Pancreas (tissue), 10 donors: ENCODE measurements at places on chromosomes 4 and X.

DNA sequence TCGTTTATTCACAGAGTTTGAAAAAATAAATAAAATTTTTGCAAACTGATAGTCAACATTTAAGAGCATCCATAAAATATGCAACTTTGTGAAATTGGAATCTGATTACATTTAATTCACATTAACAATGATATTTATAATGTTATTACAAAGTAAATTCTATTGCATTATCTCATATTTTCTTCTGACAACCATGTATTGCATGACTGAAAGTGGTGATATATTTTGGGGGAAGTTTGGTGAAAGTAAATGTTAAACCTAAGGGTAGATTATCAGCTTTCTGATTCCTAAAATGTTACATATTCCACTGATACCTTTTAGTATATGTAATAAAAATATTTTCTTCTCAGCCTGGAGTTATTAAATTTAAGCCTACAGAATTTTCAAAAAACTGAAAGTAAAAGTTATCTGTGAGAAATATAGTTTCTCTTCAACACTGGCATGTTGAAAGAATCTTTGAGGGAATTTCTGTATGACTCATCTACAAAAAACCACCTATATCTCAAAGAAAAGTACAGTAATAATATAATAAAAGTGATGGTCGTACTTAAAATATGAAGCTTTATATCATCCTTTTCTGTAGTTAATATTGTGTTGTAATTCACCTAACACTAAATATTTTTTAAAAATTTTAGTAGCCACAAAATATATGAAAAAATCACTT is 1179.6 kb upstream of the PCDH7 start:
- H3K27ac ChIP-seq: no peak overlapping the region
- H3K27me3 ChIP-seq: no peaks in the 10 kb centered on the region
- DNase-seq: no peak
- H3K36me3 ChIP-seq: no peaks in the 10 kb centered on the region

GRCh38 chr4:84215217-84215616 is 283.9 kb downstream of the NKX6-1 start:
- no peak overlapping the region for H3K27ac ChIP-seq
- H3K4me1 ChIP-seq: no peaks in the 10 kb centered on the region
- no peaks in the 10 kb centered on the region for H3K36me3 ChIP-seq
- DNase-seq: no peak
- no peaks in the 10 kb centered on the region for H3K27me3 ChIP-seq
- no peak overlapping the region for H3K4me3 ChIP-seq

GRCh38 chr4:37437163-37437562 is 192.6 kb downstream of the NWD2 start:
- peaks cover 29% of the 10 kb centered on the region for H3K4me1 ChIP-seq
- no peaks in the 10 kb centered on the region for H3K36me3 ChIP-seq
- H3K27ac ChIP-seq: no peak overlapping the region
- no peak for DNase-seq
- no peak overlapping the region for H3K4me3 ChIP-seq
- H3K27me3 ChIP-seq: no peaks in the 10 kb centered on the region

DNA sequence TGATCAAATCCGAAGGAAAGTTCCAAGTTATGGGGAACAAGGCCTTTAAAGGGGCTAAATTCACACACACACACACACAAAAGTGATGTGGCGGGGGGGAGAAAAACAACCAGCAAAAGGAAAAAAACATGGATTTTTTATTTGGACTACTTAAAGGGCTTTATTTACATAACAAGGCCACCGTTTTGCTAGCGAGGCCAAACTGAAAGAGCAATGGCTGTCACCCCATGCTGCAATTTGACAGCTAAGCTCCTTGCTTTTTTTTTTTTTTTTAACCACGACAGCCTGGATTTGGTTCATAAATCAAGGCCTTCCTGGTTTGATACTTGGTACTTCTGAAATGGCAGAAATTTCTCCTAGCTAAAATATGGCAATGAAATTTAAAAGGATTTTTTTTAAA is 99.6 kb upstream of the PTCHD1 start:
- H3K4me3 ChIP-seq: no peak overlapping the region
- H3K27me3 ChIP-seq: no peaks in the 10 kb centered on the region
- H3K36me3 ChIP-seq: no peaks in the 10 kb centered on the region
- no peak for DNase-seq

- no peaks in the 10 kb centered on the region for H3K36me3 ChIP-seq
- no peaks in the 10 kb centered on the region for H3K4me1 ChIP-seq
- DNase-seq: no peak
- no peaks in the 10 kb centered on the region for H3K27me3 ChIP-seq
- no peak overlapping the region for H3K4me3 ChIP-seq
Measured at GRCh38 chrX:25175743-25176142, 160.0 kb upstream of the ARX start.

DNA sequence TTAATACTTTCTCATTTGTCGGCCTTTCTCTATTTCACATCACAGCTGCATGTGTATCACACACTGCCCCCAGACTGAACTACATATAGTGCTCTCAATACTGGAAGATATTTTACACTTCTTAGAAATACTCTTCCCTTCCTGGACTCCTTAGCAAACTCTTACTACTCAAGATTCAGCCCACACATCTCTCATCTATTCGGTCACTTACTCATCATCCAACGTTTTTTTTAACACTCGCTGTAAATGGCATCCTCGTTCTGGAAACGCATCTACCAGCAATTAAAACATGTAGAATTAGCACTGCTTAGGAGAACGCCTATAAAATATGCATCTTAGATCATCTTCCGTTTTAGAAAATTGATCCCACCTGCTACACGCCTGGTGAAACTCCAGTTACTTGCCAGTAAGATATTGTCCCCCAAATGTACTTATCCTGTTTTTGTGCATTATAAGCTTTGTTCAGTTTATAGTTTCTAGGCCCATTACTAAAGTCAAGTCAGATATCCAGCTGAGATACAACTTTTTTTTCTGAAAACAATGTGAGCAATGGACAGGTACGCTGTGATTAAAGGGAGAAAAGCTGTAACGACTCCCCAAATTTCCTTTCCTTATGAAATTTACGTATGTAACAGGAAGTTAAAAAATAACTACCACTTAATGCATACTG is 1.0 kb downstream of the LRP2BP start:
- no peaks in the 10 kb centered on the region for H3K36me3 ChIP-seq
- H3K4me1 ChIP-seq: no peaks in the 10 kb centered on the region
- H3K27ac ChIP-seq: peak overlapping the region; percentile 100

GRCh38 chr4:101135371-101136010 is 211.8 kb downstream of the PPP3CA start:
- no peak for DNase-seq
- no peak overlapping the region for H3K27ac ChIP-seq
- no peak overlapping the region for H3K4me3 ChIP-seq
- no peaks in the 10 kb centered on the region for H3K4me1 ChIP-seq
- no peaks in the 10 kb centered on the region for H3K36me3 ChIP-seq

DNA sequence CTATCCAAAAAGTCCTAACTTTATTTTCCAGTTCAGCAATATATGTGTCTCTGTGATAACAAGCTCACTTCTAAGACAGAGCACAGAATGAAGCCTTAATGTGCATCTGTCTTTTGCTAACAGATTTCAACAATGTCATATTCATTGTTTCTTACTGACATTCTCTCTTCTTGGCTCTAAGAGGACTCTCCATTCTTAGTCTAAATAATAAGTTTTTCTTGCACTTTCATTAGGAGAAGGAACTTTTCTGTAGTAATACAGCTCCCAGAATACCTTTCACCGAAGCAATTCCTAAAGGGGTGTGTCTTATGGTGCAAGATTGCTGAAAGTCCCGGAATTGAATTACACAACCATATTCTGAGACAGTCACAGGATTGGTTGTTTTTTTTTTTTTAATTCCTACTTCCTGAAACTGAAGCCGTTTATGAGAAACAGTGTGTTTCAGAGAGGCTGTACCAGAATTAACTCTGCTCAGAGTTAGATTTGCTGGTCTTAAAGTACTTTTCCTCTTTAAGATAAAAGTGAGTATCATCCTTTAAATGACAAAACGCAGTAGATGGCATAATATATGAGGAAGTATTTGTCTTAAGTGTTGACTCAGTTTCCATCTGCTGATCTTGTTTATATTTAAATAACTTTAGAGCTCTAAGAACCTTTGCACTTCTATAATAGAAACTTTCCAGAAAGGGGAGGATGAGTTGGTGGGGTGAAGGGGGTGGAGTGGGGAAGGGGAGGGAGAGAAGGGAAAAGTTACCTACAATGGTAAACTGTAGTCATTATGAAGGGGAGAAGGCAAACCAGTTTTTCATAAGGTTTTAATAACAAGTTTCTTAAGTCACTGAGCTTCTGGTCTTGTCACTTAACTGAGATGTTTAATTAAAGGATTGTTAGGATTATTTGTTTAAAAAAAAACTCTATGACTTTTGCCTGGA is at the start of gene ALPK1:
Gene ALPK1 (plus strand): TSS at position 421 of the 932 bp plus-strand sequence.
- H3K27ac ChIP-seq: peak within 1 kb of the TSS; percentile 86
- H3K4me1 ChIP-seq: no peaks in the 10 kb centered on the region
- peak within 1 kb of the TSS; percentile 25 for H3K4me3 ChIP-seq
- no peaks in the 10 kb centered on the region for H3K27me3 ChIP-seq

- no peak for DNase-seq
- no peak overlapping the region for H3K4me3 ChIP-seq
- H3K27ac ChIP-seq: no peak overlapping the region
- H3K27me3 ChIP-seq: no peaks in the 10 kb centered on the region
- H3K4me1 ChIP-seq: no peaks in the 10 kb centered on the region
Measured at GRCh38 chr4:9867751-9868425, 86.5 kb downstream of the DRD5 start.

DNA sequence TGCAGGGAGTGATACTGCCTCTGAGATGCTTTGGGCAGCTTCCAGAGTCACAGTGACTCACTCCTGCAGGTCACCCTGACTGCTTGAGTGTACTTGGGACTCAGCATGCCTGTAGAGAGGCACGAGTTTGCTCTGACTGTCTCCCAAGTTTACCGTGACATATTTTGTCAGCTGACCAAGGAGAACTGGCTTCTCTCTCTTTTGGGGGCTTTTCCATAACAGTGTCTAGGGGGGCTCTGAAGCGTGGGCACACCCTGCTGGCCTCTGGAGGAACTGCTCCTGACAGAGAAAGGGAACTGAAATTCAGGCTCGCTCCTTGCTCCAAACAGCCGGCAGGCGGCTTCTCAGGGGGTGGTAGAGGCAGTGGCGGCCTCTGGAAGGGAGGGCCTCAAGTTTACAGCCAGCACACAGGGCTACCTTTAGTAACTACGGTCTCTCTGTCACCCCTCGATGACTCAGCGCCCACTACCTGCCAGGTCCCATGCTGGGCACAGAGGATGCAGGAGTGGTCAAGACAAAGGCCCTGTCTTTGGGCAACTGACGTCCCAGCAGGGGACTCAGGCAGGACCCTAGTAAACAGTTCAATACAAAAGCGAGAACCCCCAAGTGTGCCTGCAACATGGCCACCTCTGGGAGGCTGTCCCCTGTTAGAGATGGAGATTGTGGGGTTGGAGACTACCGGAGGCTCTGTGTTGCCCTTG is 17.8 kb downstream of the ZNF185 start:
- H3K4me1 ChIP-seq: no peaks in the 10 kb centered on the region
- no peaks in the 10 kb centered on the region for H3K36me3 ChIP-seq
- DNase-seq: no peak
- no peak overlapping the region for H3K4me3 ChIP-seq

DNA sequence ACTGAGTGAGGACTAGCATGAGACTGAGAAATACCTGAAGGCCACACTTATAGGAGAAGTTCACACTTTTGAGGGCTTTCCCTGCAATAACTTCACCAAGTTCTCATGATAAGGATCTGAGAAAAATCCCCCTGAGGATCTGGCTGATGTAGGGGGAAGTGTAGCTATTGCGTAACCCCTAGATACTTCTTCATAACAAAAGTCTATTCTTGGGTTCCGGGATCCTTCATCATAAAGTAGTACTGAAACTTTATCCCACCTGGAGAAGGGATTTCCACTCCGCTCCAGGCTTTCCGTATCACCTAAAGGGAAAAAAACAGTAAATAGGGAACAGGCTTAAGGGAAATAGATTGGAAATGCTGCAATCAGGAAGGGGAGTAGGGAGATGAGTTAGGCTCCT is 13.3 kb downstream of the USP27X start:
- H3K27me3 ChIP-seq: no peaks in the 10 kb centered on the region
- no peaks in the 10 kb centered on the region for H3K36me3 ChIP-seq
- no peaks in the 10 kb centered on the region for H3K4me1 ChIP-seq
- H3K27ac ChIP-seq: no peak overlapping the region
- DNase-seq: no peak

GRCh38 chrX:129553619-129554288 is 13.7 kb downstream of the OCRL start:
- no peak overlapping the region for H3K4me3 ChIP-seq
- no peak overlapping the region for H3K27ac ChIP-seq
- no peak for DNase-seq
- no peaks in the 10 kb centered on the region for H3K36me3 ChIP-seq

GRCh38 chrX:140057001-140057411 is 91.7 kb upstream of the CXorf66 start:
- H3K4me1 ChIP-seq: no peaks in the 10 kb centered on the region
- no peaks in the 10 kb centered on the region for H3K36me3 ChIP-seq
- H3K27me3 ChIP-seq: no peaks in the 10 kb centered on the region
- H3K27ac ChIP-seq: no peak overlapping the region
- DNase-seq: peak; percentile 80

DNA sequence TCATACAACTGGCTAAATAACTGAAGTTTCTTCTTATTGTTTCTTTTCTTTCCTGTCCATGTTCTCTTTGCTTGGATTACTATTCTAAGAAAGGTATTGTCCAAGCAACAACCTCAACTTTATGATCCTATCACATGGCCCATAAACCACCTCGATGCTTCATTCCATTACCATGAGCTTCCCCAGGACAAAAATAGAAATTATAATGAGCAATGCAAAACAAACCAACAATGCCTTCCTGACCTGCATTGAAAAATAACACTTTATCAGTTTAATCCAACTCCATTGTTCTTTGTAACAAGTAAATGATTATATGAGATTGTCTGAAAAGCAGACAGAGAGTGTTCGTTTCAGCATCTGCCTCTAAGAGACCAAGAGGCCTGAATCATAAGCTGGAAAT is 148.8 kb downstream of the HS6ST2 start:
- no peak overlapping the region for H3K4me3 ChIP-seq
- DNase-seq: no peak
- H3K27ac ChIP-seq: no peak overlapping the region

DNA sequence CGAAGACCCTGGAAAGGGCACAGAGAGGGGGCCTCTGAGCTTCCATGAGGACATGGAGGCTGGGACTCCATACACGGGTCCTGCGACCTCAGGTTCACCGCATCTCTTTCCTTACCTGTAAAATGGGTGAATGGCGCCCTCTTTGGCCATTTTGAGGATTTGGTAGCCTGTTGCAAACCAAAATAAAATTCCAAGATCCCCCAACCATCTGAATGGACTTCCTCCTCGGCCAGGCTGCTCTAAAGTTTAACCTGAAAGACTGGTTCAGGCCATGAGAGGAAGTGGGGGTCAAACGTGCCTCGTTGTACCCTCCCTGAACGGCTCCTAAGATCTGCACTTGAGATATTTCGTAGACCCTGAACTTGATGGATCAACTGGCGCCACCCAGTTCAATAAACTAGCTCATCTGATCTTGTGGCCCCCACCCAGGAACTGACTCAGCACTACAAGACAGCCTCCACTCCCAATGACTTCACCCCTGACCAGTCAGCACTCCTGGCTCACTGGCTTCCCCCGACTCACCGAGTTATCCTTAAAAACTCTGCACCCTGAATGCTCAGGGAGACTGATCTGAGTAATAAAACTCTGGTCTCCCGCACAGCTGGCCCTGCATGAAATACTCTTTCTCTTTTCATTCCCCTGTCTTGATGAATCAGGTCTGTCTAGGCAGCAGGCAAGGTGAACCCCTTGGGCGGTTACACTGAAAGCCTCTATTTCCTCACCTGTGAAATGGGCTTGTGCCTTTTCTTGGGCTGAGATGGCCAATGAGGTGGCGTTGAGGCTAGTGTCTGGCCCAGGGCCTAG is 32.9 kb upstream of the GPR78 start:
- no peak overlapping the region for H3K27ac ChIP-seq
- no peaks in the 10 kb centered on the region for H3K27me3 ChIP-seq
- DNase-seq: no peak
- H3K4me1 ChIP-seq: no peaks in the 10 kb centered on the region
